NCI-H1694 treated with DMSO at 0.1 percent for 48 hours (cell line): ENCODE measurements at places on chromosomes 11 and 22.
A peak's percentile ranks its signal among the peaks of the same experiment; 100 is the strongest.

DNA sequence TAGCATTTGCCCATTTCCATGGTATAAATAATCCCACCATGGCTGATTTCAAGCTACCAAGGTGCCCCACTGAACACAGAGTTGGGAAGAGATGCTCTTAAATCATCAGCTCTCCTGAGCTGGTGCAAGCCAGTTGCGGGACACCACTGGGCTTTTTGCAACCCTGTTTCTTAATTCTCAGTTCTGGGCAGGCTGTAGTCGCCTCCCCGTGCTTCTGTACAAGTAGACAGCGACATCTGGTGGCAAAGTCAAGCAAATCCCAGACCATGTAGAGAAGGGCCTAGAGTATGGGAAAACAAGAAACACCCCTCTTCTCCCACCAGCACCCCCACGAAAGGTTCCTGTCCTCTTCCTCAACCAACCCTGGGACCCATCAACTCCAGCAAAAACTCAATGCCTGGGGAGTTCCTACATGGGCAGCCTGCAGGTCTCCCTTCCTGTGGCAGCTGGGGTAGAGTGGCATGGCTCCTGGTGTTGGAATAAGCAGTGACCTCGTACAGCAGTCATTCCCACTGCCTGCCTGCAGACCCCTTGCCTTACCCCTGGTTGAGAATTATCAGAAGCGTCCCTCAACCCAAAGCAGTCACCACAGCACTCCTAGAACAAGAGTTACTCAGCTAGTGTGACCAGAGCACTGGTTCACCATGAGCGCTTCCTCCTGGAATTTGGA, 68.4 kb downstream of the IGLL5 start:
- DNase-seq = peak; percentile 55

GRCh38 chr22:44599500-44600140, 101.6 kb upstream of the RTL6 start:
- DNase-seq = no peak

- DNase-seq = peak; percentile 64
Observed at GRCh38 chr11:81644239-81644840, 1089.3 kb downstream of the FAM181B start.

DNA sequence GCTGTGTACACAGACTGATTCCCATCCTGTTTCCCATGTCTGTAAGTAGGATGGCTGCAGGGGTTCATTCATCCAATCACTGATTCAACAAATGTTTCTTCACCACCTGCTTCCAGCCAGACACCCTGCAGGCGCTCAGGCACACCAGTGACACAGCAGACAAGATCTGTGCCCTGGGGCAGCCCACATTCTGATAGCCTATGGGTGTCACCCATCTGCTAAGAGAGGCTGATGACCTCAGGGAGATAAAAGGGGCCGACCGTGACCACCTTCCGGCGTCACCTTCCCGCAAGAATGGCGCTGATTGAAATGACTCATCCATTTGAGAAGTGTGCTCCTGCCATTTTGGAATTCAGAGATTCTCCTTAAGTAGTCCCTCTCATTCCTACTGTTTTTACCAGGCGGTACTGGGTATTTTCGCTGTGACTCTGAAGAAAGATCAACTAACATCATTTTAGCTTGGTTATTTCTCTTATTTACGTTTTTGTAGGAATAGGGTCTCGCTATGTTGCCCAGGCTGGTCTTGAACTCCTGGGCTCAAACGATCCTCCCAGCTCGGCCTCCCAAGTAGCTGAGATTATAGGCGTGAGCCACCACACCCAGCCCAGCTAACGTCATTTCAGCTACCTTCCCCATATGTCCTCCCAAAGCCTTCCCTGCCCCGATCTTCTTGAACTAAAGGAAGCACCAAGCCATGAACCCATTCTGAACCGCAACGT, 73.2 kb upstream of the BID start:
- peak; percentile 6 for DNase-seq

DNA sequence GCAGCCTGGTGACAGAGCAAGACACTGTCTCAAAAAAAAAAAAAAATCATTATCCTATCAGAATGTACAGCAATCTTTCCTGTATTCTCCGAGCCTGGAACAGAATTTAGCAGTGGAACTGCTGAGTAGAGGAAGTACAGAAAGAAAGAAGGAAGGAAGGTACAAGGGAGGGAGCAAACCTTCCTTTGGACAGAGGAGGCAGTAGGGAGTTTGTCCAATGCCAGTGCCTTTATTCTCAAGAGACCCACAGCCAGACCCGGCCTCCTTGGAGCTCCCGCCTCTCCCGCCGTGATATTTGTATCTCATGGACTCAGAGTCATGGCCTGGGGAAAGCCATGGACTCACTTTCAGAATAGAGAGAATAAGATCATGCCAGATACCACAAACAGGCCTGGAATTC, 37.7 kb upstream of the LRRC55 start:
- no peak for DNase-seq

DNA sequence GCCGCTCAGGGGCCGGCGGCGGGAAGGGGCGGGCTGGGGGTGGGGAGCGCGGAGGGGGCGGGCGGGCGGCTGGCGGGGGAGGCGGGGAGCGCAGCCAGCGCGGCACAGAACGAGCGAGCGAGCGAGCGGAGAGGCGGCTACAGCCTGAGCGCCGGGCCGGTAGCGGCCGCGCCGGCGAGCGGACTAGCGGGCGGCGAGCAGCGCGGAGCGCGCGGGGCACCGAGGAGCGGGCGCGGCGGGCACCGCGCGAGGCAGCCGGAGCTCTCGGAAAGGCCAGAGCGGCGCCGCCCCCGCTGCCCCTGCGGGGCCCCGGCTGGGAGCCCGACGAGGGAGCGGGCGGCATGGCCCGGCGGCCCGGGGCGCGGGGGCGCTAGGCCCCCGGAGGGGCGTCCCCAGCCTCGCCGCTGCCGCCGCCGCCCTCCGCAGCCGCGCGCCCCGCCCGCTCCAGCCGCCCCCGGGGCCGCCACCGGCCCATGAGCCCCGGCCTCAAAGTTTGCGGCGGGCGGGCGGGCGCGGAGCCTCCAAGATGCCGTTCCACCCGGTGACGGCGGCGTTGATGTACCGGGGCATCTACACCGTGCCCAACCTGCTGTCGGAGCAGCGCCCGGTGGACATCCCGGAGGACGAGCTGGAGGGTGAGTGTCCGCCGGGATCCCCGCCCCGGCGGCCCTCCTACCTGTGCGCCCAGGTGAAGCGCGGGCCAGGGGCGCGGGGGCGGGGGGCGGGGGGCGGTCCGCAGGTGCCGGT, at the start of gene CABP7:
Gene CABP7 (plus strand): TSS at position 105 of the 747 bp plus-strand sequence. CDS start 422 bp downstream, at position 527.
- DNase-seq = no peak

DNA sequence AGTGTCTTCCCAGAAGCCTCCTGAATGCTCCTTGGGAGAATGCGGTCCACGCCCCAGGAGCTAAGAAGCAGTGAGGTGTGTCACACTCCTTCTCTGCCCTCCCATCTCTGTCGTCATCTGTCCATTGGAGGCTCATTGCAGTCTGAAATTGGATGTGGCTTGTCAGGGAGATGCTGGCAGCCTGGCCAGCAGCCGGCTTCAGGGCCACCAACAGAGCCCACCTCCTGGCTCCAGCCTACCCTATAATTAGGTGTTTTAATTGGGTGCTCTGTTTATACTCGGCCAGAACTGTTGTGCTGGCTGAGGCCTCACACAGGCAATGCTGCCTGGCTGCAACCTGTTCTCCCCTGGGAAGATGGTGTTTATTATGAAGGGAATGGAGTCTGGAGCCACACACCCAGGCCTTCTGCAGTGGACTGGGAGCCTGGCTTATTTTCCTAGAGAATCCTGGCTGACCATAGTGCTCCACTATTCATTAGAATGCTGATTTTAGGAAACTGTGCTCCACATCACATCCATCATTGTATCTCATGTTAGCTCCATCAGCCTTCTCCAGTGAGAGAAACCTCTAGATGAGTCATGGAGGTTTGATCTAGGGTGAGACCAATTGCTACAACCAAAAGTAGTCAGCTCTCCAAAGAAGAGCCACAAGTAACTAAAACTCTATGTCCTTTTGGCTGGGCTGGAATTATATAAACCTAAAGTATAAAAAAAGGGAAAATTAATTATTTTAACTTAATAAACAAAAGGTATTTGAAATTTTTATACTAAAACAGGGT, 86.8 kb upstream of the CRTAM start:
- DNase-seq = no peak

GRCh38 chr11:83140691-83141455, 16.1 kb upstream of the PCF11 start:
- no peak for DNase-seq

- no peak for DNase-seq
Observed at GRCh38 chr11:29093416-29094120, 923.3 kb downstream of the KCNA4 start.
